ENCODE measurements at places on chromosomes 4 and X.

DNA sequence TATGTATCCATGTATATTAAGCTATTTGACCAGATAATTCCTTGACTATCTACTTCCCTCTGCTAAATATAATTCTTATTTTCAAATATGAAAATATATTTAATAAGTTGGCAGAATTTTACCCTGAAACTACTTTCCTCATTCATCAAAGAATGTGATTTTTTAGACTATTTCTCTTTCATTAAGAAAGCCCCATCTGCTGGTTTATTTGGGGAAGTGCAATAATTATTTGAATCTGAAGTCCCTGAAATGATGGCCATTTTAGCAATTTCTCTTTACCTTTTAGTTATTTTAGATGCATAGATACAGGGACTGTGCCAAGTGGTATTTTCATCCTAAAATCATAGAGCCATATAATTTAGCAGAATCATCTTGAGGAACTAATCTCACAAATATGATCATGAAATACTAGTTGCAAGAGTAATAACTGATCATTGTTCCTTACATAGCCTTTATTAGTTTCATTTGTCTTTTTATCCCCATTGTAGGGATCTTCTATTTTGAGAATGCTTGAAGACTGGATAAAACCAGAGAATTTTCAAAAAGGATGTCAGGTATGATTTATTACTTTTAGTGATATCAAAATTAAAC lies 39.0 kb downstream of the ENPEP start:
- peak; percentile 83 for DNase-seq

- no peak for DNase-seq
Observed at GRCh38 chrX:29870608-29871007, 344.8 kb upstream of the MAGEB2 start.

DNA sequence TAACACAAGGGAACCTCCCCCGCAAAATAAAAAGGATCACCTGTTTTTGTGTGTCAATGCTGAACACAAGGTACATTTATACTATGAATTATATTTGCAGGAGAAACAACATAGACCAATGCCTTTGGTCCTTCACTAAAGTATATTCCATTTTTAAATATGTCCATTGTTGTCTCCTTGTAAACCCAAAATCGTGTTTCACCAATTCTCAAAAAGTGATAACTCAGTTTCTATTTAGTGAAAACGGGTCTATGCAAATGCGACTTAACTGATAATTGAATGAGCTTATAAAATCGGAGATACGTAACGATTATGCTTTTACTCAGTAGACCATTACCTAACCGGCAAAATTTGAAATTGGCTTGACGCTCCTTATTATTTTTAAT lies 2.1 kb downstream of the BRWD3 start:
- no peak for DNase-seq

DNA sequence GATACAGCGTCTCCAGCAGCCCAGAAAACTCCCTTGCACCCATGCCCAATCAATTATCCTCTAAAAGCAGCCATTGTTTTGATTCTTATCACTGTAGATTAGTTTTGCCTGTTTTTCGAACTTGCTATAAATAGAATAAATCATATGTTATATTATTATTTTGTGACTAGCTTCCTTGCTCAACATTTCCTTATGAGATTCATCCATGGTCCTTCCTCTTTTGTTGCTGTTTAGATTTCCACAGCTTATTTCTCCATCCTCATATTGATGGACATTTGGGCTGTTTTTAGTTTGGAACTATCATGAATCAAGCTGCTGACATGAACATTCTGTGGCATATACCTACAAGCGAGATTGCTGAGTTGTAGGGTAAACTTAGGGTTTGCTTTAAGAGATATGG lies 595.3 kb downstream of the BCOR start:
- DNase-seq = no peak

DNA sequence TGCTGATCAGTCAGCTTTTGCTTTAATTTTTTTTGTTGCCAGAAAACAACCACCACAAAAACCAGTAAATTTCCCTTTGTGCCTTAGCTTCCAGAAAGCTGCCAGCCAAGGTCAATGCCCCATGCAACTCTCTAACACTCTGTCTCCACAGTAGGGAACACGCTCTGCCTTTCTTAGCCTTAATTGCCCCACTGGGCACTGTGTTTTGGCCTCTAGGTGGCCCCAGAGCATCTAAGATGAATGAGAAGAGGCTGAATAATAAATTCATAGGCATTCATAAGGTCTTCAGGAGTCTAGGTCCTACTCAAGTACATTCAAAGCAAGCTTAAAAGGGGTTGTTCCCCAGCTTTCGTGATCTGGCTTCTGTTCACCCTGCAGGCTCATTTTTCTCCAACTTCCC lies 57.7 kb upstream of the PASD1 start:
- peak; percentile 61 for DNase-seq

- DNase-seq = peak; percentile 29
Observed at GRCh38 chr4:117986321-117986720, 48.0 kb upstream of the NDST3 start.

DNA sequence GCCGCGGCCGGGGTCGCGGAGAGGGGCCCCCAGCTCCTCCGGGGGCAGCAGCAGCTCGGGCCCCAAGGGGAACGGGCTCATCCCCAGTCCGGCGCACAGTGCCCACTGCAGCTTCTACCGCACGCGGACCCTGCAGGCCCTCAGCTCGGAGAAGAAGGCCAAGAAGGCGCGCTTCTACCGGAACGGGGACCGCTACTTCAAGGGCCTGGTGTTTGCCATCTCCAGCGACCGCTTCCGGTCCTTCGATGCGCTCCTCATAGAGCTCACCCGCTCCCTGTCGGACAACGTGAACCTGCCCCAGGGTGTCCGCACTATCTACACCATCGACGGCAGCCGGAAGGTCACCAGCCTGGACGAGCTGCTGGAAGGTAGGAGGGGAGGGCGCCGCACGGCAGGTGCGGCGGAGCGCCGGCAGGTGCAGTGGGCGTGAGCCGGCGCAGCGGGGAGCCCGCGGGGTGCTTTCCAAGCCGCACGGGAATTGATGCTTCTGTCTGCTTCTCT lies 886 bp downstream of the DCLK2 start:
- peak; percentile 71 for DNase-seq

DNA sequence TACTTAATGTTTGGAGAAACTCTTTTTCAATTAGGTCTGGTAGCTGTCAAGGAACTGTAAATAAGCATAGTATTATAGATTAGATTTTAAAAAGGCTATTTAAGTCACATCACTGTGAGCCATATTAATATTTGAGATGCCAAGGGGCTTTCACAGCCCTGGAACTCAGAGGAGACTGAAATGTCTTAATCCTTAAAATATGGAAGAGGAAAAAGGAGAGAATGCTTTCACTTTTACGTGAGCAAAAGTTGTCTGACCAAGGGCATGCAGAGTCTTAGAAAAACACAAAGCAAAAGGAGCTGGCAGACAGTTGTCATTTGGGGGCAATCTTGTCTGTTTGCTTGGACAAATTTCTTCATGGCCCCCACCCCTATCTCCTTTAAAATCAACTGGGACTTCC lies 253.2 kb upstream of the IGFBP7 start:
- no peak for DNase-seq

- DNase-seq = no peak
Observed at GRCh38 chr4:107518076-107518475, 202.0 kb downstream of the PAPSS1 start.

DNA sequence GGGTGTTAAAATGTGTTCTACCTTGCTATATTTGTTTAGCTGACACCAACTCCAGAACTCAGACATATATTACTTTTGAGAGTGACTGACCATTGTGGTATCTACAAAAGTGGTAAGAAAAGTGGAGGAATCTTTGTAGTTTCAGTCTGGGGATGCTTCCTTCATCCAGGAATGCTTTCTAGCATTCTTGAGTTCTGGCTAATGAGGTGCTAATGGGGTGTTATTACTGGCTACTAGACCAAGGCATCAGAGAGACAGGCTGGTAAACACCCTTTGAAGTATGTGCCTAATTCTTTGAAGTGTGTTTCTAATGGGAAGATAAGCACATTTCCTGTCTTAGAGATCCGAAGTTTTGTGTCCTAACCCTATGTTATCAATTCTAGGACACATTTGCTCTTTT lies 310.4 kb downstream of the SPRY1 start:
- peak; percentile 58 for DNase-seq

GRCh38 chrX:44708470-44708869 lies 135.4 kb upstream of the DUSP21 start:
- peak; percentile 91 for DNase-seq

DNA sequence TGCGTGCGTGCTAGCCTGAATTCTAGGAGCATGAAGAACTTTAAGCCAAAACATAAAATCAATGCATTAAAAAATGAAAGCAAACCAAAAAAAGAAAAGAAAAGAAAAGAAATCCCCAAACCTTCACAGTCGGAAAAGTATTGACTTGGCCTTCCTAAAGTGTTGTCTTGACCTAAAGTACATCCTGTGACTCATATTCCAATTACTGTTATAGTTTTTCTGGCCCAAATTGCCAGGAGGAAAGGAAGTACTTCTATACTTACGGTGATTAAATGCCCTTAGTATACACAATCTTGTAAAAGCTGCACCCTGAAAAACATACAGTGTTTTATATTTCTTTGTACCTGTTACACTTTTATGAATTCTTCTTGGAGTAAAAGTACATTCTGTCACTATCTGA lies 512.8 kb downstream of the ANKRD50 start:
- DNase-seq = no peak

DNA sequence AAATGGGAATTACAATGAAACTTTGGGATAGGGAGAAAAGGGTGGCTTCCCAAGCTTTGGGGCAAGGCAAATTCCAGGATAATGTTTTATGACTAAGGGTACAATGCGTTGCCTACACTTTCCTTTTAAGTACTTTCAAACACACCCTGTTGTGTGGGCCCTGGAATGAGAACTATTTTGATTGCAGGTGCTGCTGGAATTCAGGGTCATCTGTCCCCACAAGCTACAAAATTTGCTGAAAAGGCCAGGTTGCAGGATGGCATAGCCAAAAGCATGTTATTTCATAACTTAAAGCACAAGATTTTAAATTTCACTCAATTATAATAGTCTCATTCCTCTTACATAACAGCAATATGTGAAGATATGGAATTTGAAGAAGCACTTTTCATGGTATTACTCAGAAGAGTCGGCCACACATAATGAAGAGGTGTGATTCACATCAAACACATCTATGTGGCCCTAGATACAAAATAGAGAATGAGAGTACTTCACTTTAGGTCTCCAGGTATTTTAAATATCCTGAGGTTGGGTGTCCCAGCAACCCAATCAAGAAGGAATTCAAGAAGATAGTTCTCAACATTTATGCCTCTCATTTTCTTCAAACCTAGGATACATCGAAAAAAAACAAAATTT lies 89.3 kb downstream of the APBB2 start:
- no peak for DNase-seq

- no peak for DNase-seq
Observed at GRCh38 chr4:2814627-2815270, 21.9 kb downstream of the SH3BP2 start.

- peak; percentile 94 for DNase-seq
Observed at GRCh38 chr4:5037553-5038551, 13.4 kb upstream of the STK32B start.

GRCh38 chr4:125323654-125324053 lies 8.9 kb downstream of the FAT4 start:
- no peak for DNase-seq
